CD4-positive, alpha-beta T cell treated with Interleukin-10 for 1 hour (primary cell): ENCODE measurements at places on chromosomes 2 and 18.

- no peak for DNase-seq
Observed at GRCh38 chr2:175097297-175097696, 70.7 kb downstream of the ATF2 start.

- no peak for DNase-seq
Observed at GRCh38 chr18:1784113-1784512, 787.2 kb downstream of the METTL4 start.

GRCh38 chr2:207008105-207008990, 69.0 kb downstream of the CPO start:
- DNase-seq, result no peak

GRCh38 chr2:138327967-138328366, 173.6 kb upstream of the SPOPL start:
- no peak for DNase-seq

DNA sequence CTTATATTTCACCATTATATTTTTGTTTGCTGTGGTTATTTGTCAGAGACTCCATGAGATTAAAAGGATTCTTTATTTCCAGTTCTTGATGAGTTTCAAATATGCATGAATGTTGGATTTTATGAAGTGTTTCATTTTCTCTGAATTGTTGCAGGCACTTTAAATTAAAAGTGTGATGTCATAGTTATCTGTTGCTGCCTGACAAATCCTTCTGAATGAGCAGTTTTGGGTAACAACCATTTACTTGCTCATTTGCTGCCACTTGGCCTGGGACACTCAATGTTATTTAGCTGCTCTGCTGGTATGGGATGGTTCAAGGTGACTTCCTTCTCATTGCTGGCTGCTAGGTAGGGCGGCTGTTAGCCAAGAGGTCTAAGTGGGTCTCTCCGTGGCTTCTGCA, 173.5 kb downstream of the LPIN1 start:
- DNase-seq, result no peak

- no peak for DNase-seq
Observed at GRCh38 chr18:26233208-26233607, 7.0 kb downstream of the TAF4B start.

GRCh38 chr2:27422958-27423357, 5.5 kb upstream of the NRBP1 start:
- no peak for DNase-seq

DNA sequence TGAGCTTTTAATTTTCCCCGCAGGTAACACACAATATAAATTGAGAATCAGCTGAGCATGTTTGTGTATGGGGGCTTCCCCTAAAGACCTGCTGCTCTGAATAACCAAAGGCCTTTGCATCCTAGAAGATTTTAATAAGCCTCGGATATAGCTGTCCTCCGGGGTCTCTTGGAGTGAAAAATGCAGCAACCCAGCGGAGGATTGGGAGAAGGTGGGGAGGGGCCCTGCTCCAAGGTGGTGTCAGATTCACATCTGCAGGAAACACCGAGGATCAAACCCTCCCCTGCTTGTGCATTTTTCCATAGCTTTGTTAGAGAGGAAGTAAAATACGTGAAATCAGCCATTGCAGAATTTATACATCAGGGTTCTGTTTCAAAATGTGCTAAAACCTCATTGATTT, 63.0 kb upstream of the OTOF start:
- no peak for DNase-seq

GRCh38 chr2:11920993-11921583, 174.7 kb downstream of the LPIN1 start:
- DNase-seq, result no peak

DNA sequence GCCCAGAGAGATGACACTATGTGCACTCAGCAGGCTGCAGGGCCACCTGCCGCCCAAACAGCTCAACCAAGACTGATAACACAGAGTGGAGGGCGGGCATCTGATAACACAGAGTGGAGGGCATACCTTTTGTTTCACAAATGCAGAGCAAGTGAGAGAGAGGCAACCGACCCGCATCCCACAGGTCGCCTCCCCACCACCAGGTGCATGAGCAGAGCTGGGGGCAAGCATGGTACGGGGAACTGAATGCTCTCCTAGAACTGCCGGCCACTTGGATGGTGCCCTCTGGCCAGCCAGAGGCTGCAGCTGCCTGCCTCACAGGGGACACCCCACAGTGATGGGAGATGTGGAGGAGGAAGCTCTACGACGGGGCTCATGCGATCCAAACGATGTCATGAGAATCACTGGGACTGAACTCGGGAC, 49.5 kb downstream of the ANO7 start:
- DNase-seq, result no peak

DNA sequence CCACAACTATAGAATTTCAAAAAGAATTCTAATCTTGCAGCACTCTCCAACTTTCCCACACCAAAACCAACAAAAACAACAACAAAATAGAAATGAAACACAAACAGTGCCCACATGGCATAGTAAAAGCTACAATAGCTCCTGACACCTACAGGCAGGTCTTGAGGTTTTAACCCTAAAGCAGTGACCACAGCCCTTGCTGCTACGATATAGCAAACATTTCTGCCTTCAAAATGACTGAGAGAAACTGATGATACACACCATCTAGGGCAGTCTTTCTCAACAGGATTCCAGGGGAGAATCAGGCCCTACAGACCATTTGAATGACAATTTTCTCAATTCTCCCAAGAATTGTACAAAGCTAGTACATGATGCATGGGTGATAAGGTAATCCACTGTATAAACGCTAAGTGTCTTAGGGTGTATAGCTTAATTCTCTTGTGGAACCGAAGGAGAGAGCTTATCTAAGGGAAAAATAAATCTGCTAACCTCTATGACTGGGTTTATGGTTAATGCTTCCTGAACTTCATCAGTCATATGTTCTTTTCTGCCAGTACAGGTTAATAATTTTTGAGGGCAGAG, 46.5 kb downstream of the TRAK2 start:
- DNase-seq, result no peak

DNA sequence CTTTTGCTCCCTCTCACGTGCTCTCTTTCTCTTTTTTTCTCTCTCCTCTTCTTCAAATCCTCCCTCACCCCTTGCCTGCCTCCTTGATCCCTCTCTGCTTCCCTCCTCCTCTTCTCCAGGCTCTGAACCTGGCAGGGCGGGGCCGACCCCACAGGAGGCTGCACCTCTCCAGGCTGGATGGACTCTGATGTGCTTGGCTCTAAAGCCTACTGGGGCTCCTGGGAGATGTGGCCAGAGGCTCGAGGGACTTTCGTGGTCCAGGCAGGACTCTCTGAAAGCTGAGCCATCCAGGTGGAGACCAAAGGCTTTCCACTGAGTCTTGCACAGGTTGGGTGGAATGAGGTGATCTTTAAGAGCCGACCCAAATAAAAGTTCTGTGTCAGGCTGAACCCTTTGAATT, 25.4 kb downstream of the DYSF start:
- no peak for DNase-seq

GRCh38 chr2:15609341-15610042, 17.8 kb downstream of the DDX1 start:
- DNase-seq, result no peak

DNA sequence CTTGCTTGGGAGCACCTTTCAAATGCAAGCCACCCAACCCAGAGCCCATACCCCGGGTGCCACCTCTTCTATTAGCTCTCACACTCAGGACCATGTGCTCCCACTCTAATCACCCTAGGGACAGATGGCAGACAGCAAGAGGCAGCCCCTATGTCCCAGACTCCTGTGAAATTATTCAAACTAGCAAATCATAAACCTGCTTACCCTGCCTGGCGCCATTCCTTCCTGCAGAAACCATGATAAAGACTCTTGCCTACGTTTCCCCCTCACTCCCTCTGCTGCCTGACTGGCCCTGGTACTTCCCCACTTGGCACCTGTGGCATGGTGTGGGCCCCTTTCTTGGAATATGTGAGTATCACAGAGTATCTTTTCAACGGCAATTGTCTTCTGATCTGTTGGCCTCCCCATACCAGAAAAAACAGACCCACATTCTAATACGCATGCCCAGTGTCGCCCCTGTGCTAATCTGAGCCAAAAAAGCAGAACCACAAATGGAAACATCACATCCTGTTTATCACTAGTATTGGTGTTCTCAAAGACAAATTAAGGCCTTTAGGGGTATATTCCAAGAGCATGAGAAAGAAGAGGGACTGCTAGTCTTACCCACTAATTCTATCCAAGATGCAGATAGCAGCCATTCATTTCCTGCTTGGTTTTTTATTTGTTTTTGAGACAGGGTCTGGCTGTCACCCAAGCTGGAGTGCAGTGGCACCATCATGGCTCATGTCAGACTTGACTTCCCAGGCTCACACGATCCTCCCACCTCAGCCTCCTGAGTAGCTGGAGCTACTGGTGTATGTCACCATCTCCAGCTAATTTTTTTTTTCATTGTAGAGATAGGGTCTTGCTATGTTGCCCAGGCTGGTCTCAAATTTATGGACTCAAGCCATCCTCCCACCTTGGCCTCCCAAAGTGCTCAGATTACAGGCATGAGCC, 44.1 kb upstream of the TTC39C start:
- DNase-seq, result peak; percentile 86

- DNase-seq, result no peak
Observed at GRCh38 chr2:85601771-85602475, 575 bp downstream of the TMEM150A start.

DNA sequence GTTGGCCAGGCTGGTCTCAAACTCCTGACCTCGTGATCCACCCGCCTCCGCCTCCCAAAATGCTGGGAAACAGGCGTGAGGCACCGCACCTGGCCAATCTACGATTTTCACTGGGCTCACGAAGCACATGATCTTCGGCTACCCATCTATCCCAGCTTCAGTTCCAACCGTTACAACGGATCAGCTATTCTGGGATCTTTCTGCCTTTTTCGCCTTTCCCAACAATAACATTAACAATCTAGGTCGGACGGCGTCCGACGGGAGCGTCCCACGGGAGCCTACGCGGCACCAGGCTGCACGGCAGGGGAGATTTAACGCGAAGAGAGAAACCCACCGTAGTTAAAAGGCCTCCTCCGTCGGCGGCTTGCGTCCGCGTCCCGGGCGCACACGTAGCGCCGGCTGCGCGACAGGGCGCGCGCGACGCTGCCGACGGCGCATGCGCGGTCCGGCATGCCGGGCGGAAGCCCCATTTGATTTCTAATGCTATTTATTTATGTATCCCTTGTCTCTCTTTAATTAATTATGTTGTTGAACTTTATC, at the start of gene MSL3B:
Gene MSL3B (minus strand): TSS at position 394 of the 540 bp plus-strand sequence.
- peak; percentile 66 for DNase-seq

- peak; percentile 81 for DNase-seq
Observed at GRCh38 chr2:195535911-195536522, 121.0 kb upstream of the SLC39A10 start.

DNA sequence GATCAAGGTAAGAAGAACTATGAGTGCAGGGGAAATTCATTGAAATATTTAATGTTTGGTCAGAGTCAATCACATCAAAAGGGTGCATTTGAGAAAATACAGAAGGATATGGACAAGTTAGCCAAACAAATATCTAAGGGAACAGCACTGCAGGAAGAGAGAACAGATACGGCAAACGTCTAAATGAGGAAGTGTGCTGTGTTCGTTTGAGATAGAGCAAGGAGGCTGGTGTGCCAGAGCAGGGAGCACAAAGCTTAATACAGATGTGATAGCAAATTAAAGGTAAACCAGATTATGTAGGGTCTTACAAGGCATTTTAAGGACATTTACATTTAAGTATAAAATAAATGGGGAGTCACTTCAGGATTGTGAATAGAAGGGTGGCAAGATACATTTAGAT, 241.3 kb upstream of the ZNF804A start:
- DNase-seq, result no peak

DNA sequence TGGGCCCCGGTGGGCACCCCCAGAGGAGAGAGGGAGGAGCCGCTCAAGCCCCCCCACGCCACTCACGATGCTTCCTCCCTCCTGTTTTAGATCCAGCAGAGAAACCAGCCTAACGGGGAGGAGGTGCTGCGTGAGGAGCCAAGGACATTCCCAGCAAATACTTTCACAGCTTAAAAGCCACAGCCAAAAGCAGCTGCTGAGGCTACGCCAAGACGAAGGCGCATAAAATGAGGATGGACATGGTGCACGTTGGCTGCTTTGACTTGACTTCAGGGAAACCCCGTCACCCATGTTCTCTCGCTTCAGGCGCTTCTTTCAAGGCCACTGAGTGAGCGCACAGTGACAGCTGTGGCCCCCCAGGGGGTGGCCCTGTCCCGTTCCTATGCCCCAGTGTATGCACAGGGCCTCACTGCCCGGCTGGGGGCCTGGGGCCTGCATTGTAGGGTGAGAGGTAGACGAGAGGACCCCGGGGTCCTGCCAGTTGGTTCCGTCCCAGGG, 72.1 kb upstream of the PXDN start:
- no peak for DNase-seq

GRCh38 chr2:7703048-7703447, 785.8 kb downstream of the RNF144A start:
- DNase-seq, result no peak

GRCh38 chr18:51754566-51754965, 557.1 kb upstream of the MEX3C start:
- no peak for DNase-seq

GRCh38 chr18:63131106-63131958, 188.2 kb downstream of the BCL2 start:
- peak; percentile 80 for DNase-seq

DNA sequence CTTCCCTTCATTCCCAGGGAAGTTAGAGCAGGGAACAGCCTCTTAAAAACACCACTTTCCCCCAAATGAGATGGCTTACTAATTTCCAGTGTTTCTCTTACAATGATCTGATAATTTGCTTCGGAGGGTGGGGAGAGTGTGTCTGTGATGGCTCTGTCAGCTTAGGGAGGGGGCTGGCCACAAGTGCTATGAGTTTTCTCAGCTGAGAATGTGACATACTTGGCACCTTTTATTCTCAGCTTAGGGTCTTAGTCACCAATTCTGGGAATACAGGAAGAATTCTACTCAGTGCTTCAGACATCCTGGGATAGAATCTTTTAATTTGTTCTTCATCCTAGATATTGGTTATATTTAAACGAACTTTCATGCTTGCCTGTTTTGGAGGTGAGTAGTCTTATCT, 64.4 kb downstream of the AOX1 start:
- no peak for DNase-seq

- no peak for DNase-seq
Observed at GRCh38 chr2:72695676-72696075, 130.2 kb downstream of the EXOC6B start.

DNA sequence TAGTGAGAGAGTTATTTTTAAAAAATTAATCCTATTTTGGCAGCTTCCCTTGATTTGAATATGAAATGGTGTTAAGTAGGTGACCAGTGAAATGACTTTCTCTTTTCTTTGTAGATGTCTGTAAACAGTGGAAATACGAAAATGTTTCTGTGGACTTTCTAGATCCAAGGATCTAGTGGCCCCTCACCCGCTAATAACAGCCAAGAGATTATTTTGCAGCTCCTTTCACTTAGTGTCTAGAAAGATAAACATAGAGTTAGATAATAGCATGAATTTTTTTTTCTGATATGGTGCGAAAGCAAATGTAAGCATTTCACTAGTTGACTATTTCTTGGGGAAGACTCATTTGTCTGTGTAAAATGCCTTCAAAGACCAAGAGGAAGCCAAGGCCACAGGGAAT, 57.7 kb downstream of the ARHGAP15 start:
- DNase-seq, result no peak

- DNase-seq, result no peak
Observed at GRCh38 chr2:145739681-145740080, 1219.8 kb upstream of the ZEB2 start.
